Cardiac septum (tissue), 1 donor: ENCODE measurements at places on chromosomes 5 and 9.

DNA sequence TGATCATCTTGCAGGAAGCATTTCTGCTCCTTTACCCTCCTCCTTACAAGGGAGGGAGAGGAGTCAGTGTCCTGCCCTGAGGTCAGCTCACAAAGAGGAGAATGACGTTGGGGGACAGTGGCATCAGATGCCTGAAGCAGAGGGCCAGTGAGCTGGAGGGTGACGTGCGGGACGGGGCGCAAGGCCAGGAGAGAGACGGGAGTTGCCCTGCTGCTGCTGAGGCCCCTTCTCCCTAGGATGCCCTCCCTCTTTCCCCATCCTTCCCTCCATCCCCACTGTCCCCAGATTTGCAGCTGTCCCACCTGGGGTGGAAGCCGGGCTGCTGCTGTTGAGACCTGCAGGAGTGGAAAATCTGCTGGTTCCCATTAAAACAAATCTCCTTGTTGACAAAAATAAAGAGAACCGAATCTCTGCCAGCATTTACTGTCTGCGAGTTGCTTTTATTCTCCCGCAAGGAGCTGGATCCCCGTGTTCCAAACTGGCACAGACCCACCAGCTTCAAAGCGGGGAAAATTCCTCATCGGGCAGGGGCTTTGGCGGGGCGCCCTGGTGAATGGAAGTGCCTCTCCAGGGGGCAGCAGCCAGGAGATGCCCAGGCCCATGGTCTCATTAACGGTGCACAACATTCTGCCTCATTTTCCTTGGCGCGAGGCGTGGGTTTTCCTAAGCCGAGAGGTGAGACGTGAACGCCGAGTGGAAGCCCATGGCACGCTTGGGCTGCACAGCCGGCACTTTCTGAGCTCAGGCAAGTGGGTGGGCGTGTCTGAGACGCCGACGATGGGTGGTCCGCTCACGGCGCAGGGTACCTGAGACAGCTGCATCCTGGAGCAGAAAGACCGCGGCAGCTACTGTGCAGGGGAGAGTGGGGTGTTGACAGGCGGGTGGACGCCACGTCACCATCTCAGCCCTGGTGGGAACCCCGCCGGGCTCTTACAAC, 13.9 kb upstream of the COL5A1 start:
- DNase-seq: peak; percentile 70

DNA sequence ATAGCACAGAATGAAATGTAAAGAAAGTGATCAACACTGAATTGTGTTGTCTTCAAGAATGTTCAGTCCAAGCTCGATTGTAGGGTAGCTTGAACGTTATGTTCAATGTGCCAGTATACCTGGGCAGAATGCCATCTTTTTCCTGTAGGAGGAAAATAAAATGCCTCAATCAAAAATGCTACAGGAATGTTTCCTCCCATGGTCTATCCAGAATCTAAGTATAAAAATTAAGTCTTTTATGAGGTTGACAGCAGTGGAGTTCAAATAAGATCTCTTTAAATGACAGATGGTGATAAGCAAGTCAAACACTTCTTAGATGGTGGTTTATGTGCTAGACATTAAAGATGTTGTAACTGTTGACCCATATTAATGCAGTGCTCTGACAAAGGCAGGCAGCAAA, 488.6 kb downstream of the CSNK1G3 start:
- DNase-seq: no peak

- no peak for DNase-seq
These were observed 244.3 kb upstream of the PUM3 start for GRCh38 chr9:3088219-3088618.

GRCh38 chr9:93154293-93154903, 20.3 kb upstream of the NINJ1 start:
- DNase-seq: no peak

GRCh38 chr9:134637241-134637640, 4.4 kb upstream of the COL5A1 start:
- no peak for DNase-seq

- no peak for DNase-seq
These were observed 49.9 kb downstream of the LRRTM2 start for GRCh38 chr5:138824924-138825863.

DNA sequence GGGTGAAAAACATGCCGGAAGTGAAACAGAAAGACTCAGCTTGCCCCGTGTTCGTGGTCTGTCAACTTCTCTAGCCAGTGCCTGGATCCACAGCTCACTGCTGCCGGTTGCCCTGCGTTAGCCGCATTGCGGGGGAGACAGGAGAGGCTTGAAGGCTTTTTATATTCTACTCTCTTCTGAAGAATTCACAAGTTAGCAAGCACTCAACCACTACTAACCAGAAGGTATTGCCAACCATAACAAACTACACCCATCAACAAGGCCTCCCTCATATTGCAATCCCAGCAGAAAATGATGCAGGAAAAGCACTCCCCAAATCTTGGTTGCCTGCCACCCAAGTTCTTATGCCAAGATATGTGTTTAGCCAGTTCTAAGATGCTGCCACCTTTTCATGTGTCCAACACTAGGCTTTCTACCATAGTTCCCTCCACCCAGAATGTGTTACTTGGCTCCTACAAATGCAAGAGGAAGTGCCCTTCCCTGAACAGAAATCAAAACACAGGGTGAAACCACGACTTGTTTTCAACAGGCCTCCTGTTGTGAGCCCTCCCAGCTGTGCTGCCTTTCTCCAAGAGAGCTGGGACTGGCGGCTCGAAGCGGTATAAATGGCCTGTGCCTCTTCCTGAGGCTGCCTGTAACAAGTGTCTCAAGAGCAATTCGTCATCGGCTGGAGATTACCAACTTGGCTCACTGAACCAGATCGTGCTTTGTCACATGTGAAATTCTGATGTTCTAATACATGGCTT, 129.0 kb downstream of the SNX18 start:
- DNase-seq: peak; percentile 90

GRCh38 chr9:89679016-89679415, 74.2 kb downstream of the GADD45G start:
- DNase-seq: no peak

DNA sequence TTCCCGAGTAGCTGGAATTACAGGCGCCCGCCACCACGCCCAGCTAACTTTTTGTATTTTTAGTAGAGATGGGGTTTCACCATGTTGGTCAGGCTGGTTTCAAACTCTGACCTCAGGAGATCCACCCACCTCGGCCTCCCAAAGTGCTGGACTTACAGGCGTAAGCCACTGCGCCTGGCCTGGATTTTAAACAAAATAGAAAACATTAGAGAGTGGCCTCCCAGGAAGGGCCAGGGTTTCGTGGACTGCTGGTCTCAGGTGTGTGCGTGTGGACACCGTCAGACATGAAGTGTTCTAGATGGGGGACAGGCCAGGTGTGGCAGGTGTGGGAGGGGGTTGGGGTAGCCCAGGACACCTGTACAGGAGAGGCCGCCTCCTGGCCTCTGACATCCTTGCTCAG, 7.0 kb upstream of the GBGT1 start:
- no peak for DNase-seq

DNA sequence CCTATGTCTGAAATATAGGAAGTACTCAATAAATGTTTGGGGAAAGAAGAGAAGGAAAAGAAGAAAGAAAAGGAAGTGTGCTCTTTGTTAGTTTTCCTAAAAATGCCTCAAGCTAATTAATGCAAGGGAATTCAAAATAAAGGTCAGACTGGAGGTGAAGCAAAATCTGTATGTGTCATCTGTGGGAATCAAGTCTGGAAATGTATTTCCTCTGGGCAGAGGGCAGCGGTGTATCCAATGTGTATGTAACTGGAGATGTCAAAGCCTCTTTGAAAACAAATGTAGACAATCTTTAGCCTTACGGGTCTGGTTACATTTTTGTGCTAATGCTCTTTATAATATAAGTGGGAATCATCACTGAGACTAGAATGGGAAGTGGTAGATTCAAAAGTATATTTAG, 471.4 kb downstream of the MAN2A1 start:
- no peak for DNase-seq

GRCh38 chr9:122954253-122954691, 13.5 kb downstream of the RABGAP1 start:
- DNase-seq: no peak

GRCh38 chr9:649128-650074, 192.1 kb upstream of the DMRT1 start:
- DNase-seq: no peak

DNA sequence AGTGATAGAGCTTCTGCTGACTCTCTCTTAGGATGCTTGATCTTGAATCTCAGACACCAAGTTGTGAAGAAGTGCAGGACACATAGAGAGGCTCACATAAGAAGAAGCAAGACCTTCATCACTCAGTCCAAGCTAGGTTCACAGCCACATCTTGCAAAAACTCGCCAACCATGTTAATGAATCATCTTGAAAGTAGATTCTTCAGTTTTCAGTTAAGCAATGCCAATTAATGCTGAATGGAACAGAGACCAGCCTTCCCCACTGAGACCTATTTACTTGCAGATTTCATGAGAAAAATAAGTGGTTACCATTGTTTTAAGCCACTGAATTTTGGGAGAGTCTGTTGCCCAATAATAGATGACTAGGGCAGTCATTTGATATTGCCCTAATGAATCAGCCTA, 217.7 kb upstream of the EDIL3 start:
- DNase-seq: no peak

DNA sequence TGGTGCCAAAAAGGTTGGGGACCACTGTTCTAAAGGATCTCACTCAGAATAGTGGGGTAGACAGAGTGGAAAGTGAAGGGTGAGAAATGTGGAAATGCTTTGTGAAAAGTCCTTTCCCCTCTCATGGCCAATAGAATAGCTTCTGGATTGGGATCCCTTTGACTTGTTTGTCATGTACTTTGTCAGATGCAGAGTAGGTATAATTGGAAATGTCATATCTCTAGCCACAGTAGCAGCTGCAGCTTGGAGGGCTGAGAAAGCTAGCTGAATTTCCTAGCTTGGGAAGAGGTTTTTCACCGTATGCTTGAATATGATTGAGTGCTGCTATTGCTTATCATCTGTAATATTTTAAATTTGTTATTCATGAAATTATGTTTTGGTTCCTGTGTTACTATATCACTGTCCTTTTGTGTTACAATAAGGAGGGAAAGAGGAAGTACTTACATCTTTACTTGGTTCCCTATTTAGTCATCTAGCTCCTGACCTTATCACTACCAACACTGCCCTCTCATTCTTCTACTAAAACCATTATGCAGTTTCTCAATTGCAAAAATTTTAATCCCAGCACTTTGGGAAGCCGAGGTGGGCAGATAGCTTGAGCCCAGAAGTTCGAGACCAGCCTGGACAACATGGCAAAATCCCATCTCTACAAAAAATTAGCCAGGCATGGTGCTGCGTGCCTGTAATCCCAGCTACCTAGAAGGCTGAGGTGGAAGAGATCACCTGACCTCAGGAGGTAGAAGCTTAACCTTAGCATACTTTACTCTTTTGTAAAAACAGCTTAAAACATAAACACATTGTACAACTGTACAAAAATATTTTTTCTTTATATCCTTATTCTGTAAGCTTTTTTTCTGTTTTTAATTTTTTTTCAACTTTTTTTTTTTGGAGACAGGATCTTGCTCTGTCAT, 12.4 kb downstream of the SLC30A5 start:
- no peak for DNase-seq

- peak; percentile 87 for DNase-seq
These were observed 13.6 kb upstream of the ALDOB start for GRCh38 chr9:101449071-101449721.

DNA sequence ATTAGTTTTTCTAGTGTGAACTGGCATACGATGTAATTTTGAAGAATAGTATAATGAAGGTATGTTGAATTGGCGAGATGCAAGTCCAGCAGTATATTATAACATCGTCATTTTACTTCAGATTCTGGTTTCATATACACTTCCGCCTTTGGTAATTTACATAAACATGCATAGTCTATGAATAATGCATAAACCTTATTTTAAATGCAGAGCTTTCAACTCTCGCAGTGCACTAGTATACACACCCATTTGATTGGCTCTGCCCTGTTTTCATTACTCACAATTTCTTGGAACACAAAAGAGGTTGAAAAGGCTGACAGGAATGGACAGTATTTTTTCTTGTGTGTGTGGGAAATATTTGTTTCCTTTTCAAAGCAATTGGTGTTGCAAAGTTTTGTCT, 128.9 kb upstream of the CCNH start:
- no peak for DNase-seq

DNA sequence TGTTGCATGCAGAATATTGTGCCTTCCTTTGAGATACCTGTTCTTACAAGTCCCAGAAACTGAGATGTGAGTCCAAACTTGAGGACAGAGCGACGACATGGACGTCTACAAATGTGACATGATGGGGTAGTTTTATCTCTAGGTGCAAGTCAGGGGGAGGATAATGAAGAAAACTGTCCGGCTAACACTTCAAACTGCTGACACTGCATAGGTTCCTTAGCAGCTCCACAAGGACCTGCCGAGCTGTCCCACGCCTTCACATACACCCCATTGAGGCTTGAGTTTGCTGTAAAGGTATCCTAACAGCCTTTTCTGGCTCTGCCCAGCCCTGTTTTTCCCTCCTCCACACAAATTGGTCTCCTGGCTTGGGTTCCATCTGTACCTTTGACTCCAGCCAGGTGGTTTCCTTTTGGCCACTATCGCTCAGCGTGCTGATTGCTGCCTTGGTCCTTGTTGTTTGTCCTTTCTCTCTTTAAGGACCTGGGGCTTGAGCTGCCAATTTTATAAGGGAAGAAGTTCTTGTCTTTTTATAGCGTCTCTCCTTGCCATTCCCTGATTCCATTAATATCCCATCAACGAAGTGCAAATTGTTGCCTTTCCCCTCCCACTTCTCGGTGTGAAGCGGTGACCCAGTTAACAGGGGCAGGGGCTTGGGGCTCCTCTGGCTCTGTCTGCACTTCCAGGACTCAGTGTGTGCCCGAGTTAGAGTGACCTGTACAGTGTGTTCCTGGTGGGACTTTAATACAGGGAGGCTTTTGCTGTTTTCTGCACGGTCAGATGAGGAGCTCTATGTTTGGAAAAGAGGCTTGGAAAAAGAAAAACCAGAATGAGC, 100.3 kb downstream of the PCSK1 start:
- no peak for DNase-seq

- no peak for DNase-seq
These were observed 25.6 kb downstream of the RASGRF2 start for GRCh38 chr5:80985600-80986228.

DNA sequence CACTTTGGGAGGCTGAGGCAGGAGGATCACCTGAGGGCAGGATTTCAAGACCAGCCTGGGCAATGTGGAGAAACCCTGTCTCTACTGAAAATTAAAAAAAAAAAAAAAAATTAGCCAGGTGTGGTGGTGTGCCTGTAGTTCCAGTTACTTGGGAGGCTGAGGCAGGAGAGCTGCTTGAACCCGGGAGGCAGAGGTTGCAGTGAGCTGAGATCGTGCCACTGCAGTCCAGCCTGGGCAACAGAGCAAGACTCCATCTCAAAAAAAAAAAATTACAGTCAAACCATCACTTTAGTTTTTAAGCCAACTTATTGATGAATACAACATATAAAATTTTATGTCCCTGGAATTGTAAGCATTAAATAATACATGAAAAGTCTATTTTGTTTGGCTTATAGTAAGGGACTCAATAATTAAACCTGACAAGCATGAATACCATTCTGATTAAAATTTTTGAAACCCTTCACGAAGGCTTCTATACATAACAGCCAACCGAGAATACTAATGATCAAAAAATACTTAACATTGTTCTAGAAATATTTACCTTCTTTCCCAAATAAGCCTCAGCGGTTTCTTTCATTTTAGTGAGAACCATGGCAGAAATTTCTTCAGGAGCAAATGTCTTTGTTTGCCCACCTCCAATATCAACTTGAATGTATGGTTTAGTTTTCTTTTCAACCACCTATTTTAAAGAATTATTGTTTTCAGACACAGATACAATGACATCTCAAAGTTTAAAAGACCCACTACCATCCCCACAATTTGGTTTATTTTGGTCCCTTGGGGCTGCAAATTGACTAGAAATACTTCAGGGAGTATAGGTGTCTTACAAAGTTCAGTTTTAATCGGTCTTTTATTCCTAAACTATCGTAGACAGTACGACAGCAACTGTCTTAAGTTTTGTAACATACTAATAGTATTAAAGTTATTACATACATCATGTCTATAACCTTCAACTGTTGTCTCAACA, 1.2 kb downstream of the HSPA5 start:
- no peak for DNase-seq
